ENCODE measurements at places on chromosomes 6 and 20.

DNA sequence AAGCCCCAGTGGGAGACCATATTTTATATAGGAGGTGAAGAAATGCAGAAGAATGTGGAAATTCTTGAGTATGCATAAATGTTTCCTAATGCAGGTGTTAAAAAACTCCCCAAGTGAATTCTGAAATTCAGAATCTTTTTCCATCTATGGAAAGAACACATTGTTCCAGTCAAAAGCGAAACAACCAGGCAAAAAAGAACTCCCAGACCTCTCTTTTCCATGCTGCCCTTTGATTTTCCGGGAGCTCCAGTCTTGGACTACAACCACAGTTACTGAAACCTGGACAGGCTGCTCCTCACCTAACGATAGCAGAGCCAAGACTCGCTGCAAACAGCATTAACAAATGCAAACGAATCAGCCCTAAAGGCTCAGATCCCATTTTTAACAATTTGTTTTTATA lies 108.7 kb upstream of the CNKSR3 start:
- DNase-seq: no peak

- DNase-seq: peak; percentile 9
Measured at GRCh38 chr20:20772497-20773085, 60.1 kb upstream of the RALGAPA2 start.

GRCh38 chr6:85479208-85479607 lies 29.3 kb downstream of the NT5E start:
- no peak for DNase-seq

GRCh38 chr6:382883-383810 lies 8.4 kb upstream of the IRF4 start:
- no peak for DNase-seq
